Stimulated activated CD8-positive, alpha-beta memory T cell treated with anti-CD3 and anti-CD28 coated beads, Interleukin-15, amount 100 ng/mL, for 4 hours (primary cell): ENCODE measurements at places on chromosomes 7 and 10.

DNA sequence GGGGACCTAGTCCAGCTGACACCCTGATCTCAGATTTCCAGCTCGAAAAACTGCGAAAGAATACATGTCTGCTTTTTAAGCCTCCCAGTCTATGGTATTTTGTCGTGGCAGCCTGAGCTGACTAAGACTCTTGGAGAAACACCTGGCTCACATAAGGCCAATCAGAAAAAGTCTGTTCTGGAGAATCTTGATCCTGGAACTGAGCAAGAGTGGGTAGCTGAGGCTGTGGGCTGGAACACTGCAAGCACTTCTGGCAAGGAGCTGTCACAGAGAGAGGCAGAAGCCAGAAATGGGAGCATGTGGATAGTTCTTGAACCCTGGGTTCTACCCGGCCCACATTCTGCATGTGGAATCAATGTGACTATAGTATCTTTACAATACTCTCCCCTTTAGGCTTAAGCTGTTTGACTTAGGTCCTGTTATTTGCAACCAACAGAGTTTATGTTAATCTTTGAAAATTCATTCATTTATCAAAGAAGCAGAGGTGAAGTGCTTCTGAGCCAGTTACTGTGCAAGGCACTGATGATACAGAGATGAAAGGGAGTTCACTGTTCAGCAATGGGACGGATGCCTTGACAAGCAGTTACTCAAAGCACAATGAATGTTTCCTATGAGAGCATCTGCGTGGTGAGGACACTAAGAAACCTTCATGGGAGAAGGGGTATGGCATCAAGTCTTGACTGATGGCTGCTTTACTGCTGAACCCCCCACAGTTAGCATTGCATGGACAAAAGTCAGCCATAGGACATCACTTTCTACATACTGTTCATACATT, 4.4 kb upstream of the C10orf90 start:
- DNase-seq, result no peak

DNA sequence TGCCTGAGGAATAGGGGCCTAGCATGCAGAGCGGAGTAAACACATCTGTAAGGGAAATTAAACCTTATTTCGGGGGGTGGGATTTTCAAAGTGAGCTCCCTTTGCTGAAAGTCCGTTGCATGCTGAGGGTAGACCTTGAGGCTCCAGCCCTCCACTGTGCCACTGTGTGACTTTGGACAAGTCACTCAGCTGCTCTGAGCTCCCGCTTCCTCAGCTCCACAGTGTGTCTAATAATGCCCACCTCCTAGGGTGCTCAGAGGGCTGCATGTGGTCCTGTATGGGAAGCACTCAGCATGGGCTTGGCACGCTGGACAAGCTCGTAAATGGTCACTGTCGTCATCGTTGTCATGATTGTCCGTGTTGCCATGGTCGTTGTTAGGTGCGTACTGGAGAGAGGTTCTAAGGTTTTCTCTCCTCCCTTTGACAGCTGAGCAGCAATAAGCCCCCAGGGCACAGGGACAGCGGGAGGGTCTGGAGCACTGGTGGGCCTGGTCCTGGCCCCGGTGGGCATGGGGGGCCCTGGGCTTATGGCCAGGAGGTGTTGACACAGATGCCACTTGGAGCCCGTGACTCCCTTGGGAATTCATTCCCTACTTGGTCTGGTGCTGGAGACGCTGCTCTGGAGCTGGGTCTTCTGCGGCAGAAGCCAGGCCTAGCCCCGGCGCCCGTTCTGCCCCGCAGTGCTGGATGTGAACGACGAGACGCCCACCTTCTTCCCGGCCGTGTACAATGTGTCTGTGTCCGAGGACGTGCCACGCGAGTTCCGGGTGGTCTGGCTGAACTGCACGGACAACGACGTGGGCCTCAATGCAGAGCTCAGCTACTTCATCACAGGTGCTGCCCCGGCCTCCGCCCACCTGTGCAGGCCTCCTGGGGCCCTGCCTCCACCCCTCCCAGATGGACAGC, 13.1 kb downstream of the C10orf105 start:
- DNase-seq, result no peak

GRCh38 chr10:79093658-79094411, 25.1 kb downstream of the ZMIZ1 start:
- no peak for DNase-seq

GRCh38 chr10:29446327-29446726, 157.5 kb downstream of the LYZL1 start:
- no peak for DNase-seq

GRCh38 chr7:134736381-134736780, 43.1 kb upstream of the CALD1 start:
- DNase-seq, result no peak

DNA sequence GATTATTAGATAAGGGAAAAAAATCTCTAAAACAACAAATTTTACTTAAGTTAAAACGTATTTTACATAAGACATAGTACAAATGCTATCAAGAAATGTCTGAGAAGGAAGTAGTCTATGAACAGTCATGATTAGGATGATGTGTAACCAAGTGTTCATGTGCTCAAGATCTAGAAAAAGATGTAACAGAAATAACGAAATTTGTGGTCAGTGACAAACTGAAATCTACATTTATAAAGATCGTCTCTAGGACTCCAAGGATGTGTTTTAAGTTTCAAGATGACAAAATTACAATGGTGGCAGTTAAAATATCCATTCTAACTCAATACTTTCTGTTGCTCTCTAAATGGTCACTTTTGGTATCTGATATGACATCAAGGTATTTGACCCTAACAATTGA, 17.2 kb downstream of the PPP3CB start:
- no peak for DNase-seq

GRCh38 chr7:139829025-139829774, at the start of gene TBXAS1:
TBXAS1 (plus strand) TSS chr7:139829264; CDS start chr7:139829391, 127 bp downstream.
- DNase-seq, result no peak

GRCh38 chr10:123613346-123613850, 52.8 kb upstream of the GPR26 start:
- no peak for DNase-seq

- no peak for DNase-seq
Observed at GRCh38 chr7:38512704-38513103, 118.5 kb downstream of the AMPH start.

DNA sequence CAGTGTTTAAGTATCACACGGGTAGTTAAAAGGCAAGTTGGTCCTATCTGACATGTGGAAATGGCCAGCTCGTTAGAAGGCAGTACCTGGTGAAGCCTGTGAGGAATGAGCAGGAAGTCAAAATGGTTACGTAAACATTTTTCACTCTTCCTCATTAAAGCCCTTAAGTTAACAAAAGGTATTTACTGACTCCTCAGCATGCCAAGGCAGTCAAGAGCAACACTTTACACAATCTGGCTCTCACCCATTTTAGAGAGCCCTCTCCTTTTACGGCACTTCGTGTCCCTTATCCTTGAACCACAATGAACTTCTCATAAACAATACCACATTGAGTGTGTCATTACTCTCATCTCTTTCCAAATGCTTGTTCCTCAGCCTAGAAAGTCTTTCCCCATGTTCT, 11.0 kb upstream of the RSBN1L start:
- DNase-seq, result no peak
